Upper lobe of right lung (tissue), 1 donor: ENCODE measurements at places on chromosomes 1 and 21. TPM values are rescaled to one million over a fixed set of nuclear protein-coding genes. Genes with fewer than 3 reads are reported as not detected.

The INAVA gene
- total RNA-seq, result 9.0 TPM

The IFNGR2 gene
- 69.3 TPM for total RNA-seq

The FCRL6 gene
- total RNA-seq, result 3.2 TPM

The PERM1 gene
- total RNA-seq, result 0.35 TPM

The KTI12 gene
- total RNA-seq, result 7.3 TPM

The SLC45A3 gene
- 8.6 TPM for total RNA-seq

The RORC gene
- 16.4 TPM for total RNA-seq

The TFAP2E gene
- 1.9 TPM for total RNA-seq

The BATF3 gene
- 10.0 TPM for total RNA-seq

The DNALI1 gene
- 13.2 TPM for total RNA-seq

- no peaks in the 10 kb centered on the region for H3K4me1 ChIP-seq
- H3K4me3 ChIP-seq, result no peak overlapping the region
- H3K27ac ChIP-seq, result no peak overlapping the region
- no peaks in the 10 kb centered on the region for H3K36me3 ChIP-seq
Observed at GRCh38 chr1:29664711-29665110, 428.4 kb downstream of the PTPRU start.

DNA sequence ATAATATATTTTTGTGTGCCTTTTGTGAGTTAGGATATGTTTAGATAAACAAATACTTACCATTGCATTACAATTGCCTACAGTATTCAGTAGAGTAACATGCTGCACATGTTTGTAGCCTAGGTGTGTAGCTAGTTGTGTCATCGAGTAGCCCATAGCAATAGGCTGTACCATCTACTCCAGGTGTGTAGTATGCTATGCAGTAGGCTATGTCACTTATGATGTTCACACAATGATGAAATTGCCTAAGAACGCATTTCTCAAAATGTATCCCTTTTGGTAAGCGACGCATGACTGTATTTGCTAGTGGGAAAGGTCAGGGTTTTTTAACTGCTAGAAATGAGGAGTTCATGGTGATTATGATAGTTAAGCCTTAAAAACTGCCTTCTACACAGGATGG is 30.0 kb upstream of the B3GALT5 start:
- DNase-seq, result no peak
- H3K27ac ChIP-seq, result no peak overlapping the region
- no peak overlapping the region for H3K4me3 ChIP-seq
- H3K27me3 ChIP-seq, result no peaks in the 10 kb centered on the region
- H3K36me3 ChIP-seq, result no peaks in the 10 kb centered on the region

DNA sequence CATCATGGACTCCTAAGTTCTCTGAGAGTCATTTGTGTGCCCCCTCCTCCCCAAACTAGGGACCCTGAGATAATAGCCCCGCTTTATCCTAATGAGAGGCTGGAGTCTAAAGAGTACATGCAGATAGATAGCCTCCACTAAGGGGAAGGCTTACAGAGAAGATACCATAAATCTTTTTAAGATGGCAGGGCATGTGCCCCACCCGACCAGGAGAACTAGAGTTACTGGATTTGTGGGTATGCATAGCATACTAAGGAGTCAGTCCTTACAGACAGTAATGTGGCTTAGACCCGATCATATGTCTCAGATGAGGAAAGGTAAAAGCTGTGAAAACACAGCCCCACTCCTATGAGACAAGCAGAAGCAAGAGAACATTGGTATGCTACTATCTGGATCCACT is 25.7 kb upstream of the PKN2 start:
- DNase-seq, result no peak
- no peak overlapping the region for H3K27ac ChIP-seq
- H3K4me1 ChIP-seq, result no peaks in the 10 kb centered on the region
- no peaks in the 10 kb centered on the region for H3K36me3 ChIP-seq
- no peaks in the 10 kb centered on the region for H3K27me3 ChIP-seq

DNA sequence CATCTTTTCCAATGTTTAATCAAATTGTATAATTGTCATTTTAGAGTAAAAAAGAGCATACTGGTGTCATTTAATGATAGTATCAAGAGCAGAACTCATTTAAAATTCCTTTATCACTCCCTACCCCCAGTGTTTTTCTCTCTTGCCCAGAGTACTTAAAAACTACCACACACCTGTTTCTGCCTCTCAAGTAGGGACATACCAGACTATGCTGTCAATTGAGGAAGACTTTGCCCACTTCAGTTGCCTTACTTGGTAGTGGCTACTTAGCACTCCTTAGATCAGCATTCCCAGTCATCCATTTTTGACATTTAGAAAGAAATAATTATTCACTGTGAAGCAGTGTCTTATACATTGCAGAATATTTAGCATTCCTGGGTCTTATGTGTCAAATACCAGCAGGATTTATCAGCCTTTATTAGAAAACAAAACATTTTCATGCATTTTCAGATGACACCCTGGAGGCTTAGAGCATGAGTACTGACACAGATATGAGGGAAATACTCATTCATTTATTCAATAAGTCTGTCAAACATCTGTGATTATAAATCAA is 127.5 kb upstream of the RGS1 start:
- DNase-seq, result no peak
- H3K36me3 ChIP-seq, result no peaks in the 10 kb centered on the region
- no peak overlapping the region for H3K27ac ChIP-seq
- H3K4me1 ChIP-seq, result no peaks in the 10 kb centered on the region
- H3K4me3 ChIP-seq, result no peak overlapping the region
- no peaks in the 10 kb centered on the region for H3K27me3 ChIP-seq

GRCh38 chr1:20469406-20470076 is 16.5 kb downstream of the CAMK2N1 start:
- peaks cover 9% of the 10 kb centered on the region for H3K27me3 ChIP-seq
- no peaks in the 10 kb centered on the region for H3K4me1 ChIP-seq
- no peak overlapping the region for H3K27ac ChIP-seq
- H3K36me3 ChIP-seq, result no peaks in the 10 kb centered on the region

- no peak for DNase-seq
- no peak overlapping the region for H3K27ac ChIP-seq
- H3K36me3 ChIP-seq, result no peaks in the 10 kb centered on the region
- H3K27me3 ChIP-seq, result no peaks in the 10 kb centered on the region
- H3K4me3 ChIP-seq, result no peak overlapping the region
Observed at GRCh38 chr1:92399076-92399475, 87.6 kb downstream of the GFI1 start.

DNA sequence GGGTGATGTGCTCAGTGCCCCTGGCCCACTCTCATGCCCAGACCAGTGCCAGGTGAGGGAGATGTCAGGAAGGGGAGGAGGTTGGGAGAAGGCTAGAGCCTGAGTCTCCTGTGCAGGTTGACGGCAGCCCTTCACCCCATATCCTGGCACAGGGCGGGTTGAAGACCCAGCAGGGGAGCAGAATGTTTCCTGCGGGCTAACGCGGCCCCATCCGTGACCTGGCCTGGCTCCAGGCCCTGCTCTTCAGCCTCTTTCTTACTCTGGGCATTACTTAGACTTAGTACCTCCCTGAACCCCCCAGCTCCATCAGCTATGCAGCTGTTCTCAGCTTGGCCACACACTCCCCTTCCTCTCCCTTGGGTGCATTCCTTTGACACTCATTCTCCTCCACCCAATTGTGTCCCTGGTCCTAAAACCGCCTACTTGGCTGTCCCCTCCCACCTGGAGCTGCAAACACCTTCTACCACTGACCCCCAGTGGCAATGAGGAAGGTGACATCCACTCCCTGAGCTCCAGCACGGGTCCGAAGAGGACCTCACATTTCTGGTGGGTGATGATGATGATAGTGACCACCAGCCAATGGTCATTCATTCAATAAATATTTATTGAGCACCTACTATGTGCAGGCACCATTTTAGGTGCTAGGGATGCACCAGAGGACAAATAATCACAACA is 179.0 kb downstream of the PTPRU start:
- H3K27me3 ChIP-seq, result peaks cover 11% of the 10 kb centered on the region
- no peaks in the 10 kb centered on the region for H3K36me3 ChIP-seq
- H3K27ac ChIP-seq, result no peak overlapping the region

DNA sequence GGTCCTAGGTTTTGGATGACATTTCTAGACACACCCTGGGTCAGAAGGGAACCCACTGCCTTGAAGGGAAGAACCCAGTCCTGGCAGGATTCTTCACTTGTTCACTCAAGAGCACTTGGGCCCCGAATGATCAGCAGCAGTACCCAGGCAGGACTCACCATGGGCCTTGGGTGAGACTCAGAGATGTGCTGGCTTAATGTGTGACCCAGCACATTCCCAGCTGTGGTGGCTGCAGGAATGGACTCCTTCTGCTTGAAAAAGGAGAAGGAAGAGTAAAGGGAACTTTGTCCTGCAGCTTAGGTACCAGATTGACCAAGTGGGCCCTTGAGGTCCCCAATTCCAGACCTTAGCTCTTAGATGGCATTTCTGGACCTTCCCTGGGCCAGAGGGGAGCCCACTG is 12.3 kb upstream of the SMAP2 start:
- H3K27me3 ChIP-seq, result no peaks in the 10 kb centered on the region
- H3K36me3 ChIP-seq, result no peaks in the 10 kb centered on the region
- no peak for DNase-seq
- H3K4me3 ChIP-seq, result no peak overlapping the region
- no peak overlapping the region for H3K27ac ChIP-seq

- no peaks in the 10 kb centered on the region for H3K27me3 ChIP-seq
- no peaks in the 10 kb centered on the region for H3K4me1 ChIP-seq
- H3K27ac ChIP-seq, result no peak overlapping the region
- no peaks in the 10 kb centered on the region for H3K36me3 ChIP-seq
Observed at GRCh38 chr1:8539683-8540082, 221.8 kb downstream of the SLC45A1 start.

GRCh38 chr1:19251305-19252196 is at the start of the genes EMC1 and MRTO4:
EMC1 (minus strand) TSS chr1:19251524; CDS start chr1:19251509, 15 bp downstream.
MRTO4 (plus strand) TSS chr1:19251805; CDS start chr1:19251836, 31 bp downstream.
- peak; percentile 94 for DNase-seq
- no peaks in the 10 kb centered on the region for H3K27me3 ChIP-seq
- peak within 1 kb of the TSS; percentile 98 for H3K4me3 ChIP-seq
- peak within 1 kb of the TSS; percentile 98 for H3K27ac ChIP-seq
- peaks cover 19% of the 10 kb centered on the region for H3K36me3 ChIP-seq
- H3K4me1 ChIP-seq, result peaks cover 29% of the 10 kb centered on the region

DNA sequence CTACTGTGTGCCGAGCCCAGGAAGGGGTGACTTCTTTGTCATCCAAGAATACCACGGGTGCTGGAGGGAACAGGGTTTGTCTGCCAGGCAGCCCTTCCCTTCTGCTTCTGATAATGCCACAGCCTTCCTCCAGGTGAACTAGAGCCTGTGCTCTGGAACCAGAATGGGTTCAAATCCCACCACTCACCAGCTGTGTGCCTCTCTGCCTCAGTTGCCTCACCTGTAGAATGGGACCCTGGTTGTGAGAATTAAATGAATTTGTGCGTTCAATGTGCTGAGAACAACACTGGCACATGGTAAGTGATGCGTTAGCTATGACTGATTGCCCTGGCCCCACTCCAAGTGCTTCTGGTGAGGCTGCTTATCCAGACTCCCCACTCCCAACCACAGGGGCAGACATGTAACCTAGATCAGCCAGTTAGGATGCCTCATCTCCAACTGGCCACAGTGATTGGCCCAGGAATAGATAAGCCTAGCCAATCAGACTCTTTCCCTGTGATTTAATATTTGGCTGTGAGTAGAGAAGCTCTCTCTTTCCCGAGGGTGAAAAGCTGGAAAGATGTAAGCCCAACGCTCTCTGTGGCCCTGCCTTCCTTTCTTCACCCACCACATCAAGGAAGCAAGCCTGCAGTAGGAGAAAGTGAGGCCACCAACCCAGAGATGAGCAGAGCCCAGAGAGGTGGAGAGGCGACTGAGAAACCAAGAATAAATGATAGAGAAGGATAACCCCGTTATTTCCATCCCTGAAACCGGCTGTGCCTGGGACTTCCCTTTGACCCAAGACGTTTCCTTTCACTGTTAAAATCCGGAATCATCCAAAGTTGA is 20.8 kb upstream of the LAPTM5 start:
- no peaks in the 10 kb centered on the region for H3K36me3 ChIP-seq
- H3K4me1 ChIP-seq, result peaks cover 11% of the 10 kb centered on the region
- H3K4me3 ChIP-seq, result no peak overlapping the region

DNA sequence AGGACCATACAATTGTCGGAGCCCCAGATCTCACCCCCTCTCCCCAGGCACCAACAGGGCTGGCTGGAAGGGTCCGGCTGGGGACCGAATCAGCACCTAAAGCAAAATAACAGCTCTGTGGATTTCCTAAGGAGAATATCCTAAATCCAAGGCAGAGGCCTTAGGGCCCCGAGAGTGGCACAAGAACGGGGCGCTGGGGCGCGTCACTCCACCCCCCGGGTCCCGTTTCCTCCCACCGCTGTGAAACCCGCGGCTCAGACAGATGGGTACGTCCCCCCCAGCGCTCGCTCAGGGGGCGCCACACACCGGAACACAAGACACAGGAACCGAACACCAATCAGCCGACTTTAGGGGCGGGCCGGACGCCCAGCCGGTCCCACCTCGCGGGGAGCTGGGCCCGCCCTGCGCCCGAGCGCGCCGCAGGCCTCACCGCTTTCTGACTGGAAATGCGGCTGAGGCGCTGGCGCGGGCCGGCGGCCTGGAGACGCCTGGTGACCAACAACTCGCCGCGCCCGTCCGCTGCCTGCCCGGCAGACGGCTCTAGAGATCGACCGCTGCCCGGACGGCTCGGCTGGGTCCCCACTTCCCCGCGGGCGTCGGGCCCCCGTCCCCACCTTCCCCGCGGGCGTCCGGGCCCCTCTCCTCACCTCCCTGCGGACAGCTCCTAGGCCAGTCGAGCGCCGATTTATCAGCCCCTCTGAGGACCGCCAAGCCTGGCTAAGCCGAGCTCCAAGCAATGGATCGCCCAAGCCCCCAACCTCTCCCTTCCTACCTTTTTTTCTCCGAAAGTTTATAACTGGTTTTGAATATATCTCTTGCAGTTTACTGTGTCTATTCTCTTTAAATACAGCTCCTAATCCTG is at the start of gene HFM1:
TSS of gene HFM1 (minus strand) at position 687 of the 862 bp plus-strand sequence. CDS start 3,755 bp downstream, outside the sequence.
- peak; percentile 87 for DNase-seq
- H3K27ac ChIP-seq, result peak within 1 kb of the TSS; percentile 73
- peaks cover 6% of the 10 kb centered on the region for H3K4me1 ChIP-seq
- no peaks in the 10 kb centered on the region for H3K27me3 ChIP-seq

DNA sequence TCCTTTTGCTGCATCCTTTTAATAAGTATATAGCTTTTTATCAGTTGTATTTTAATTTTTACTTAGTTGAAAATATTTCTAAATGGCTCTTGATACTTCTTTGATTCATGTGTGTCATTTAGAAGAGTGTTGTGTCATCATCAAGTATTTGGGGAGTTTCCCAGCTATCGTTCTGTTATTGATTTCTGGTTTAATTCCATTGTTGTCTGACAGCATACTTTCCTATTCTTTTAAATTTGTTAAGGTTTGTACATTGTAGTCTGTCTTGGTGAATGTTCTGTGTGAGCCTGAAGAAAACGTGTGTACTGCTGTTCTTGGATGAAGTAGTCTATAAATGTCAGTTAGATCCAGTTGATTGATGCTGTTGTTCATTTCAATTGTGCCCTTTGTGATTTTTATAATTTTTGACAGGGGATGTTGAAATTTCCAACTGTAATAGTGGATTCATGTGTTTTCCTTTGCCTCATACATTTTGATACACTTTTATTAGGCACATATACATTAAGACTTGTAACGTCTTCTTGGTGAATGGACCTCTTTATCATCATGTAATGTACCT is 24.8 kb downstream of the SDCCAG8 start:
- peaks cover 5% of the 10 kb centered on the region for H3K4me1 ChIP-seq
- H3K36me3 ChIP-seq, result peaks cover 41% of the 10 kb centered on the region
- no peak overlapping the region for H3K4me3 ChIP-seq
- DNase-seq, result no peak
- H3K27ac ChIP-seq, result no peak overlapping the region

- H3K4me1 ChIP-seq, result peaks cover 4% of the 10 kb centered on the region
- no peak for DNase-seq
- no peak overlapping the region for H3K4me3 ChIP-seq
- H3K36me3 ChIP-seq, result no peaks in the 10 kb centered on the region
- peaks cover 22% of the 10 kb centered on the region for H3K27me3 ChIP-seq
Observed at GRCh38 chr1:148328884-148329283, 154.2 kb downstream of the PPIAL4G start.

GRCh38 chr1:199918196-199918769 is 109.2 kb upstream of the NR5A2 start:
- H3K4me1 ChIP-seq, result no peaks in the 10 kb centered on the region
- no peaks in the 10 kb centered on the region for H3K36me3 ChIP-seq
- H3K4me3 ChIP-seq, result no peak overlapping the region
- H3K27me3 ChIP-seq, result no peaks in the 10 kb centered on the region
- no peak overlapping the region for H3K27ac ChIP-seq
